ENCODE measurements at places on chromosomes 1 and 21. TPM values are rescaled to one million over a fixed set of nuclear protein-coding genes. Genes with fewer than 3 reads are reported as not detected.
A peak's percentile ranks its signal among the peaks of the same experiment; 100 is the strongest.

- H3K36me3 ChIP-seq: no peaks in the 10 kb centered on the region
- H3K4me3 ChIP-seq: peak overlapping the region; percentile 4
- H3K4me1 ChIP-seq: peaks cover 29% of the 10 kb centered on the region
- peak overlapping the region; percentile 76 for H3K27ac ChIP-seq
- no peaks in the 10 kb centered on the region for H3K27me3 ChIP-seq
Observed at GRCh38 chr1:172238965-172239364, 181.5 kb upstream of the C1orf105 start.

- no peak for DNase-seq
- H3K27me3 ChIP-seq: peaks cover 48% of the 10 kb centered on the region
- H3K4me1 ChIP-seq: peaks cover 5% of the 10 kb centered on the region
- no peaks in the 10 kb centered on the region for H3K36me3 ChIP-seq
- no peak overlapping the region for H3K27ac ChIP-seq
Observed at GRCh38 chr21:35637431-35637830, 422.9 kb downstream of the SETD4 start.

DNA sequence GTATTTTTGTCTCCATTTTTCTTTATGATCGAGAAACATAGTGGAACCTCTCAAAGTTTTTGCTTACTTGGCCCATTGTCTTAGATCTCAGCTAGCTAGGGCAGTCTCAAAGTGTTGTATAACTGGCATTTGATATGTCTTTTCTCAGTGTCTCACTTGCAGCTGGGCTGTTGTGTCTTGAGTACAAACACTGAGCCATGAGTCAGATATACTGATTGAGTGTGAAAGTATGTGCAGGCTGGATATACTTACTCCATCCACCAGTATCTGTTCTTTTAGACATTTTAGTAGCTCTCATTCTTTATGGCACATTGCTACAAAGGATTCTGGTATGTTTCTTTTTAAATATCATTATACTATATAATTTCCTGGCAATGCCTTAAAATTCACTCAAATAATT lies 14.3 kb upstream of the GPR52 start:
- no peaks in the 10 kb centered on the region for H3K36me3 ChIP-seq
- no peak overlapping the region for H3K4me3 ChIP-seq

DNA sequence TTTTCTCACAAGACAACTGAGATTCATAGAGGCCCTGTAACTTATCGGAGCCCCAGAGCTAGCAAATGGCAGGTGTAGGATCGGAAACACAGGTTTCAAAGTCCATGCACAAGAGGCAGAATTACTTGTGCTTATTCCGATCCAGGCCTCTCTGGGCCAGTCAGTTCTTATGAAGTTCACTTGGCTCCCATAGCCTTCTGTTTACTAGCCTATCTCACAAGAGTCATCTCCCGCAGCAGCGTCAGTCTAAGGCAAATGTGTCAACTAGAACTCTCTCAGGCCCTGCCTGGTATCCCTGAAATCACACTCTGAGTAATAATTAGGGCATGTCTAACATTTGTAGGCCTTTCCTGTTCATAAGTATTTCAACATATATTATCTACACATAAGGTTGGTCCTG lies 43.3 kb downstream of the PHC2 start:
- no peak overlapping the region for H3K27ac ChIP-seq
- H3K4me3 ChIP-seq: no peak overlapping the region
- H3K4me1 ChIP-seq: peaks cover 45% of the 10 kb centered on the region

DNA sequence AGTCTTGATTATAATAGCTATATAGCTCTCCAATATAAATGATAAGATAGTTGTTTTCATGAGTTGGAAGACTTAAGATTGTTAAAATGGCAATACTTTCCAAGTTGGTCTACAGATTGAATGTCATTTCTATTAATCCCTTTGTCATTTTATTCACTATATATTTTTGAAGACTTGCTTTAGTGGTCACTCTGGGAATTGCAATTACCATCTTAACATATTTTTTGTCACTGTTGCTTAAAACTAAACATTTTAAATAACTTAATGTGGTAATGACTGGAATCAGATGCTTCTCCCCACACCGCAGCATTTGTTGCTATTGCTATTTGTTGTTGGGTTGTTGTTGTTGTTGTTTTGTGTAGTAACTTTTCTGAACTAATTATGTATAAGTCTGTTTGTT lies 1592.9 kb downstream of the MRPL39 start:
- H3K27me3 ChIP-seq: no peaks in the 10 kb centered on the region
- DNase-seq: no peak
- no peaks in the 10 kb centered on the region for H3K36me3 ChIP-seq
- no peak overlapping the region for H3K27ac ChIP-seq

- peaks cover 15% of the 10 kb centered on the region for H3K36me3 ChIP-seq
- no peak overlapping the region for H3K4me3 ChIP-seq
- DNase-seq: no peak
- H3K4me1 ChIP-seq: no peaks in the 10 kb centered on the region
Observed at GRCh38 chr1:205111354-205111753, 10.4 kb downstream of the RBBP5 start.

- H3K27ac ChIP-seq: no peak overlapping the region
- H3K4me3 ChIP-seq: no peak overlapping the region
- H3K4me1 ChIP-seq: no peaks in the 10 kb centered on the region
- DNase-seq: no peak
Observed at GRCh38 chr1:7922301-7922700, 18.3 kb downstream of the TNFRSF9 start.

- no peaks in the 10 kb centered on the region for H3K36me3 ChIP-seq
- H3K27ac ChIP-seq: no peak overlapping the region
- H3K27me3 ChIP-seq: peaks cover 24% of the 10 kb centered on the region
- H3K4me1 ChIP-seq: no peaks in the 10 kb centered on the region
Observed at GRCh38 chr1:230057100-230057499, 9.9 kb upstream of the GALNT2 start.

DNA sequence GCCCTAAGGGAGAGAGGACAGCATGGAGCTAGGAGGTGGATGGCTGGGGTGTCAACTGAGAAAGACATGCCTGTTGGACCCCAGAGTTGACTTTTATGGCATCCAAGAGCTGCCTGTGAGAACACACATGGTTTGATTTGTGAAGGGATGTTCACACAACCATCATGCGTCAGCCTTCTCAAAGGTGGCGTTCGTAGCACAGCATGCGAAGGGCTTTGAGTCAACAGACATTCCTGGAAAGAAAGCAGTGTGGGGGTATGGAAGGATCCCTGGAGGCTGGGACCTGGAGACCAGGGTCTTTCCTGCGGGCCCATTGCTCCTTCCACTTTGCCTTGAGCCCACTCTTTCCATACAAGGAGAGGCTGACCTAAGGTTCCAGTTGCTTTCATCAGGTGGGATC lies 6.4 kb upstream of the WNT3A start:
- no peaks in the 10 kb centered on the region for H3K4me1 ChIP-seq
- DNase-seq: no peak
- no peaks in the 10 kb centered on the region for H3K36me3 ChIP-seq
- peaks cover 76% of the 10 kb centered on the region for H3K27me3 ChIP-seq
- no peak overlapping the region for H3K27ac ChIP-seq

- no peaks in the 10 kb centered on the region for H3K36me3 ChIP-seq
- H3K27me3 ChIP-seq: no peaks in the 10 kb centered on the region
- H3K4me1 ChIP-seq: peaks cover 58% of the 10 kb centered on the region
- peak overlapping the region; percentile 79 for H3K4me3 ChIP-seq
- peak overlapping the region; percentile 98 for H3K27ac ChIP-seq
- DNase-seq: no peak
Observed at GRCh38 chr1:201515895-201516294, 9.0 kb upstream of the CSRP1 start.

- no peak for DNase-seq
- no peaks in the 10 kb centered on the region for H3K36me3 ChIP-seq
- no peak overlapping the region for H3K4me3 ChIP-seq
- peaks cover 5% of the 10 kb centered on the region for H3K4me1 ChIP-seq
Observed at GRCh38 chr1:203931953-203932352, 70.6 kb downstream of the SNRPE start.

- H3K4me3 ChIP-seq: no peak overlapping the region
- H3K27ac ChIP-seq: no peak overlapping the region
- H3K27me3 ChIP-seq: peaks cover 20% of the 10 kb centered on the region
Observed at GRCh38 chr1:12121212-12122003, 45.4 kb upstream of the TNFRSF1B start.

DNA sequence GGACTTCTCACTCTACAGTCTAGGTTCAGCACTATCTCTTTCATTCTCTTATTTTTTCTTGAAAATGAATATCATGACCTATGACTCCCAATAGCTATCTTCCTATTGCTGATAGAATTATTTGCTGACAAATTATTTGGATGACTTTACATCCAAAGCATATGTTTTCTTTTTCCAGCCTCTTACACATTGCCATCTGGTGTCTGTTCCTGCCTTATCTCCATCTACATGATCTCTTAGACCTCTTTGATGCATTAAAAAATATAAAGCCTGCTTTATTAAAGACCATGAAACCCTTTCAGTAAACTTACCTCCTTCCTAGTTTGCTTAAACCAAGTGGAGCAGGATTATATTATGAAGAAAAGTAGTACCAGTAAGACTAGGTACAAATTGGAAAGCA lies 700.9 kb upstream of the CXADR start:
- no peak overlapping the region for H3K27ac ChIP-seq
- no peak for DNase-seq
- no peak overlapping the region for H3K4me3 ChIP-seq
- no peaks in the 10 kb centered on the region for H3K36me3 ChIP-seq
- H3K4me1 ChIP-seq: no peaks in the 10 kb centered on the region

Gene FCRL1
- not detected for total RNA-seq

Gene TMCO2
- not detected for total RNA-seq

Gene RNU1-3
- total RNA-seq: 2,993 TPM

Gene CD1B
- not detected for total RNA-seq

Gene HES2
- 5.9 TPM for total RNA-seq

Gene ZFYVE9
- total RNA-seq: 30.6 TPM

Measured in type B pancreatic cell (in vitro differentiated cells).